ENCODE measurements at places on chromosomes 6 and 20. TPM values are rescaled to one million over a fixed set of nuclear protein-coding genes. Genes with fewer than 3 reads are reported as not detected.

DNA sequence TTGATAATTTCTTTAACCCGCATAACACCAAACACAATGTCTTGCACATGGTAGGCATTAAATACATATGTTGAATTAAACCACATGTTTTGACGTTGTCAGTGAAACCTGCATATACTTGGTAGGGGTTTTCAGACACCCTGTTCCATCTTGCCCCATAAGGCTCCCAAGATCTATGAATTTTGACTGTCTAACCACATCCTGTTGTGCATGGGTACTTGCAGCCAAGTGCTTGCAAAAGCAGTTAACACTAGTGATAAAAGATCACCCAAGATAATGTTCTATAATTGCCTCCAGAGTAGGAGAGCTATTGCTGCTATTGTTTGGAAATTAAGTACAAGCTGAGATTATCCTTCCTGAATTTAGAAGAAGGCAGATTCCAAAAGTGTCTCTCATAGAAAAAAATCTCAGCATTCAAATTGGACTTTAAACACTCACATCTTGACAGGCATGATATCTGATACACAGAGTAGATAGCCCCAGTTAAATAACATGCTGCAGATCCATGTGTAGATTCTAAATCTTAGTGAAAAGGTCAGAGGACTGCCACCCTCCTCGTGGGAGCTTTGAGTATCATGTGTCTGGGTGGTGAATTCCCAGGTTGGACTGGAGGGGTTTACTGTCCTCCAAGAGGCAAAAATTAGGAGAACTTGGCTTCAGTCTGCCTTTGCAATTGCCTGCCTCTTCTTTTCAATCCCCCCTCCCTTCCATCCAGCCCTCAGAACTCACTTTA is 25.8 kb upstream of the CCN6 start:
- no peaks in the 10 kb centered on the region for H3K27me3 ChIP-seq
- no peak for DNase-seq
- H3K4me1 ChIP-seq, result no peaks in the 10 kb centered on the region
- no peaks in the 10 kb centered on the region for H3K36me3 ChIP-seq

DNA sequence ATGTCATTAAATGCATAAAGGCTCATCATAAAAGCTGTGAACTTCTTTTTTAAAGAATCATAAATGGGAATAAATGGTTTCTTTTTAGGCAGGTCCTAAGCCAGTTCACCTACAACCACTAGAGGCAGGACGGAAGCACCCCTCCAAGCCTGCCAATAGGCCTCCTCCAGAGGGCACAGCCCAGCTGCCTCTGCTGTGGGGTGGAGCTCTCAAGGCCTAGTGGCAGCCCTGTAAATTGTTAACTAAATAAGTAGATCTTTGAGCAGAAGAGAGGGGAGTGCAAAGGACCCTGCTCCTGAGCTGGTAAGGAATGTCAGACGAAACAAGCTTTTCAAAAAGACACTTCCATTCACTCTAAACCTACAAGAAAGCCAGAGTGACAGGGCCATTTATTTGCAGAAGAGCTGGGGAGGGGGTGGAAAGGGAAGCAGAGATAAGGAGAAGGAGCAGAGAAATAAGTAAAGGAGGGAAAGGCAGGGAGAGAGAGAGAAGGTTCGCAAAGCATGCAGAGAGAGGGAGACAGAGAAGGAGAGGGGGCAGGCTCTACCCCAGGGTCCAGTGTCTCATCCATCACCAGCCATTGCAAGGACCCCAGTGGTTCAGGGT is 18.0 kb upstream of the MAFB start:
- no peak overlapping the region for H3K27ac ChIP-seq
- H3K27me3 ChIP-seq, result no peaks in the 10 kb centered on the region
- no peaks in the 10 kb centered on the region for H3K4me1 ChIP-seq
- no peak overlapping the region for H3K4me3 ChIP-seq
- H3K36me3 ChIP-seq, result no peaks in the 10 kb centered on the region

DNA sequence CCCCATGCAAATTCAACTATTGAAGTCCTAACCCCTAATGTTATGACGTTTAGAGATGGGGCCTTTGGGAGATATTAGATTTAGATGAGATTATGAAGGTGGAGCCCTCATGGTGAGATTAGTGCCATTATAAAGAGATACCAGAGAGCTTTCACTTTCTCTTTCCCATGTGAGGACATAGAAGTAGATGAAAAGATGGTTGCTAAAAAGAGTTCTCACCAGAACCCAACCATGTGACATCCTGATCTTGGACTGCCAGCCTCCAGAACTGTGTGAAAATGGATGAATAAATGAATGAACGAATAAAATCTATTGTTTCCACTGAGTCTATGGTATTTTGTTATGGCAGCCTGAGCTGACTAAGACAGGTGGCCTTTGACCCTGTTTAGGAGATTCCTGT is 50.6 kb upstream of the FBXO30 start:
- H3K4me3 ChIP-seq, result no peak overlapping the region
- DNase-seq, result no peak
- no peaks in the 10 kb centered on the region for H3K36me3 ChIP-seq
- H3K4me1 ChIP-seq, result no peaks in the 10 kb centered on the region

GRCh38 chr20:13841206-13841605 is 56.4 kb downstream of the NDUFAF5 start:
- H3K27me3 ChIP-seq, result no peaks in the 10 kb centered on the region
- no peaks in the 10 kb centered on the region for H3K4me1 ChIP-seq
- H3K4me3 ChIP-seq, result no peak overlapping the region
- no peak overlapping the region for H3K27ac ChIP-seq

DNA sequence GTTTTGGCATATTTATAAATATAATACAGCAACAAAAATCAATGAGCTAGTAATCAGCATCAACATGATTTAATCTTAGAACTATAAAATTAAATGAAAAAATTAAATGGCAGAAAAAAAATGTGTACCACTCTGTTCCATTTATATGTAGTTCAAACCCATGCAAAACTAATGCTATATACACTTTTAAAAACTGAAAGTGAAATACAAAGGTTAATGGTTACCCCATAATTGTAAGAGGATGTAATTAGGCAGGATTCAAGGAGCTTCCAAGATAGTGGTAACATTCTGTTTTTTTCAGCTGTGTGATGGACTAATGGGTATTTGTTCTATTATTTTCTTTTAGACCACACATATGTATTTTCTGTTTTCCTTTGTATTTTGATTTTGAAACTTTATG is 492.1 kb downstream of the UTRN start:
- DNase-seq, result no peak
- H3K4me1 ChIP-seq, result no peaks in the 10 kb centered on the region
- H3K27ac ChIP-seq, result no peak overlapping the region
- H3K4me3 ChIP-seq, result no peak overlapping the region

GRCh38 chr20:32485770-32486478 is 99.2 kb downstream of the NOL4L start:
- H3K27ac ChIP-seq, result no peak overlapping the region
- peaks cover 5% of the 10 kb centered on the region for H3K4me1 ChIP-seq
- H3K4me3 ChIP-seq, result no peak overlapping the region
- no peaks in the 10 kb centered on the region for H3K36me3 ChIP-seq
- DNase-seq, result no peak
- H3K27me3 ChIP-seq, result no peaks in the 10 kb centered on the region

DNA sequence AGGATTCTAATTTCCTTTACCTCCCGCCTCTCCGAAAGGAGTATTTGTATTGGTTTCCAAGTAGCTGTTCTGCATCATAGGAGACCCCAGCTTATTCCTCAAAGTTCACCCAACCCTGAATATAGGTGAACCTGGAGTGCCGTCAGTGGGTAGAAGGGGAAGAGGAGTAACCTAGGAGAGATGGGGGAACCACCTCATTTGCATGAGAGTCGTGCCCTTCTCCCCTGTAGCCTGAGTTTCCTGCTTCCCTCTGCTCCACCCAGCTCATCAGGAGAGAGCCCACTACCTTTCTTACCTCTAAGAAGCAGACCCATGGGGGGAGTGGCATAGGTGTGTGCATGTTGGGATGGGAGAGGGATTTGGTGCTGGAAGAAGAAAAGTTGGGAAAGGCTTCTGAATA is 17.3 kb upstream of the WFDC2 start:
- no peak overlapping the region for H3K27ac ChIP-seq
- DNase-seq, result no peak
- H3K4me3 ChIP-seq, result no peak overlapping the region
- H3K27me3 ChIP-seq, result no peaks in the 10 kb centered on the region
- H3K4me1 ChIP-seq, result no peaks in the 10 kb centered on the region
- no peaks in the 10 kb centered on the region for H3K36me3 ChIP-seq

DNA sequence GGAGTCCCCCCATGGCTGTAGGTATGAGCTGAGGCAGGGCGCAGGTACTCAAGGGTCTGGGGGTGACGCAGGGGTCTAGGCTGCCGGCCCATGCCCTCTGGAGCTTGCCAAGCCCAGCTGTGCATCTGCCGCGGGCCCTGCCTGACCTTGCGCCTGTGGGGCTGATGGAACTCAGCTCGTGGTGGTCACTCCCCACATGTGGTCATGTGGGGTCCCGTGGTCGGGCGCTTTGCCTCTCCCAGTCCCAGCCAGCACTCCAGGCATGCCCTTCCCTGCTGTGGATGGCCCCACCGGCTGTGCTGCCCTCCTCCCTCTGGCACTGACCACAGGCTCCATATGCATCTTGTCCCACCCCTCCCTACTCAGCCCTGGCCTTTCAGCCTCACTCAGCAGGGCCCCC is 57.3 kb downstream of the RPP40 start:
- no peak overlapping the region for H3K27ac ChIP-seq
- H3K36me3 ChIP-seq, result no peaks in the 10 kb centered on the region
- DNase-seq, result no peak
- no peaks in the 10 kb centered on the region for H3K27me3 ChIP-seq

GRCh38 chr6:11460837-11461661 is 76.5 kb upstream of the TMEM170B start:
- no peaks in the 10 kb centered on the region for H3K4me1 ChIP-seq
- no peak overlapping the region for H3K27ac ChIP-seq
- no peaks in the 10 kb centered on the region for H3K36me3 ChIP-seq
- no peak overlapping the region for H3K4me3 ChIP-seq
- DNase-seq, result no peak

- no peak overlapping the region for H3K27ac ChIP-seq
- H3K4me1 ChIP-seq, result no peaks in the 10 kb centered on the region
- H3K36me3 ChIP-seq, result no peaks in the 10 kb centered on the region
Measured at GRCh38 chr20:44660581-44660980, 9.1 kb upstream of the ADA start.

DNA sequence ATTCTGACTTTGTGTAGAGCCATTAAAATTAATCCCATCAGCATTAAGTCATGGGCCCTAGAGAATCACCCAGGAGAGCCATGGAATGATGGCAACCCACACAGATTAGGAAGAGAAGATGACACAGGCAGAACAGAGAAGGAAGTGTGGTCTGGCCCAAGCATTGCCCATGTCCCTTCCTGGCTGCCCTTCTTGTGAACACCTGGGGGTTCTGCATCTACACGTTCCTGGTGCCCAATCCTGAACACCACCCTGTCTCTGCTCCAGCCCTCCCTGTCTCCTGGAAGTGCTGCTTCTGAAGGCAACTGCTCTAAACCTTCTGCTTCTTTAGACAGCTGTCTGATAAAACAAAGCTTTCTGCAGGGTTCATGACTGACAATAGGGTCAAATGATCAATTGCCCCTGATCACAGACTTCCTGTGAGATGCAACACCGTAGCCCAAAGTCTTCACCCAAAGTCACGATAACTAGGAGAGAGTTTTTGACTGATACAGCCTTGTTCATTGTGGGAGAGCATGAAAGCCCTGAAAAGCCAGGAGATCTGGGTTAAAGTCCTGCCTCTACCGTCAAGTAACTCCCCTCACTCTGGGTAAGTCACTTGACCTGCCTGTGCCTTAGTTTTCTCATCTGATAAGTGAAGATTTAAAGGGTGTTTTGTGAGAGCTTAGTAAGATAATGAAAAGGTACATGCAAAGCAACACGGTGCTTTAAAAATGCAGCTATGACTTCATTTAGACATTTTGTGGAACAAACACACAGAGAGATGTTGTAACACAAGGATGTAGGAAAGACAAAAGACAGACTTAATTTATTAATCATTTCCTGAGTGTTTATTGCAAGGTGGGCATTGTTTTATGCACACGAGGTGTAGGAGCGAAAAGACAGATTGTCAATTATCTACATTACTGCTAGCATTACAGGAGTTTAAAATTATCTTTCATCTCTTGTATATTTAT is 291.2 kb upstream of the STXBP5 start:
- no peak overlapping the region for H3K4me3 ChIP-seq
- no peak overlapping the region for H3K27ac ChIP-seq
- no peaks in the 10 kb centered on the region for H3K4me1 ChIP-seq
- H3K27me3 ChIP-seq, result no peaks in the 10 kb centered on the region

DNA sequence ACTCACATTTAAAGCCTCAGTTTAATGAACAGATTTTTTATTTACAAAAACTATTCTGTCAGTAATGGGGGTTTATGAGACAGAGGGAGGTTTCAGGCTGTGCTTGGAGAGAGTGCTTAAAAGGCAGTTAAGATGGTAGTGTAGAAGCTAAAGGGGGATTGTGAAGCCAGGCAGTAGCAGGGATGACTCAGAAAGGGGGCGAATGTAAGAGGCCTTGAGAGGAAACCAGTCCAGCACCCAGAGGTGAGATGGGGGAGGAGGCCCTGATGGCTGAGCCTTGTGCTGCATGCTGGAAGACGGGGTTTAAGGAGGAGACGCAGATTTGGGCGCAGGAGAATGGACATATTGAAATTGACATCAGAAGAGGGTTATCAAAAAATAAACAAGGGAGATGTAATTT is 6.6 kb upstream of the SERPINB9 start:
- no peak overlapping the region for H3K4me3 ChIP-seq
- H3K36me3 ChIP-seq, result no peaks in the 10 kb centered on the region
- H3K27me3 ChIP-seq, result no peaks in the 10 kb centered on the region
- no peak overlapping the region for H3K27ac ChIP-seq

DNA sequence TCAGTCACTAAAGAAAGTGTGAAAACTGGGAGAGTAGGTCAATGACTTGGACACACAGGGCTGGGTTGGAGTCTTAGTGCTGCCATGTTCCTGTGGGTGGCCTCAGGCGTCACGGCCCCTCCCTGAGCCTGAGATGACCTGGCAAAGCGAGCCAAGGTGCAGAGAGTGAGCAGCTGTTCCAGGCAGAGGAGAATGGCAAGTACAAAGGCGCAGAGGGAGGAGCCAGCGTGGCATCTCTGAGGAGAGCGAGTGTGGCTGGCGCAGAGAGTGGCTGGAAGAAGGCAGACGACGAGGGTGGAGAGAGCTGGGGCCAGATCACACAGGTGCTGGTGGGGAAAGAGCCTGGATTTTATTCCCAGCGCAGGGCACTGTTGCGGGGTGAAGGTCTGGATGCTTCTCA is 20.6 kb upstream of the CHMP4B start:
- peaks cover 5% of the 10 kb centered on the region for H3K4me1 ChIP-seq
- no peak for DNase-seq
- H3K27me3 ChIP-seq, result no peaks in the 10 kb centered on the region
- peak overlapping the region; percentile 93 for H3K27ac ChIP-seq

TTK gene
- total RNA-seq, result 0.66 TPM

SLC17A1 gene
- not detected for total RNA-seq

SGK1 gene
- 459 TPM for total RNA-seq
